Testis (tissue), 5 donors: ENCODE measurements at places on chromosomes 7 and 10.

DNA sequence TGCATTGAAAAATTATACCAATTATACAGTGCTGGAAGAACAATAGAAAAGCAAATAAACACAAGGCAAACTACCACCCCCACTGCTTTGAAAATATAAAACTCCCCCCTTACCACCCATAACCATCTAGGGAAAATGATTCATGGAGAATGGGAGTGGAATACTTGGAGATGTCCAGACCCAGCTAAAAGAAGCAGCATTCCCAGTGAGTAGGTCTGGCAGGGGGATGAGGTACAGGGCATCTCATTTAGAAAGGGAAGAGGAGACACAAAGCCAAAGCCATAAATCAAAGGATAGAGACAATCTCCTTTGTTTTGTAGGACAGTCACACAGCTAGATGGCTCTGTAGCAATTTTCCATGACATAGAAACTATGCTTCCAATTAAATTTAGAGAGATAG lies 36.0 kb upstream of the DGKI start:
- DNase-seq = no peak

DNA sequence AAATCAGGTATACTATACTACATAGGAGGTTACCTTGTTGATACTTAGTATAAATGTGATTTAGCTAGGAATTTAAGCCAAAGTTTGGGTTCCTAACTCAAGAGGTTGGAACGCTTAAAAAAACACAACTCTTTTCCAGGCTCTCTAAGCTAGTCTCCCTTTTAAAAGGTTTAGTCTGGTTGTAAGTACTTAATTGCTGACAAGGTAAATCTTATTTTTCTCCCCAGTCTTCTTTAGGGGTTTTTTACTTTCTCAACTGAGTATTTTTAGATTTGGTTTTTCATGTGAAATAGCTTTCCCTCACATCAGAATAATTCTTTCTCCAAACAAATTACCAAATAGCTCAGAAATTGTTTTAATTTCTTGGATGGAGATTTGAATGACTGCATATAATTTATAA lies 20.8 kb upstream of the CTTNBP2 start:
- no peak for DNase-seq

DNA sequence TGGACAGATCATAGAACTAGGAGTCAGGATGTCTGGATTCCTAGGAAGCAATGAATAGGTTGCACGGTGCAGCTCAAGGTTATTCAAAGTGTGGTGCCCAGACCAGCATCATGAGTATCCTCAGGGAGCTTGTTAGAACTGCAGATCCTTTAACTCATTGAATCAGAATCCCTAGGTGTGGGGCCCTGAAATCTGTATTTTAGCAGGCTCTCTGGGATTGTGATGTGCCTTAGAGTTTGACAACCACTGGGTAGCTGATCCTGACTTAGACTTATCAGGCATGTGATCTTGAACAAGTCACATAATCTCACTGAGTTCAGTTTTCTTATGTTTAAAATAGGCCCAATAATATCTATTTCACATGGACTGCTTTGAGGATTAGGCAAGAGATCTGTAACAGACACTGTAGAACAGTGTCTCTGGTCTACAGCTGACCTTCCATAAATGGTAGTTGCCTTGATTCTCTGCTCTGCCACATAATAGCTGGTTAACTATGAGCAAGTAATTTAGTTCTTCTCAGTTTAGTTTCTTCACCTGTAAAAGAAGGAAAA lies 46.4 kb upstream of the ATRNL1 start:
- DNase-seq = no peak

GRCh38 chr10:31760674-31761081 lies 168.0 kb downstream of the ARHGAP12 start:
- DNase-seq = no peak
